ENCODE measurements at places on chromosomes 7 and 10. TPM values are rescaled to one million over a fixed set of nuclear protein-coding genes. Genes with fewer than 3 reads are reported as not detected.

GRCh38 chr7:120838281-120838682, 19.7 kb downstream of the TSPAN12 start:
- no peak for DNase-seq

DNA sequence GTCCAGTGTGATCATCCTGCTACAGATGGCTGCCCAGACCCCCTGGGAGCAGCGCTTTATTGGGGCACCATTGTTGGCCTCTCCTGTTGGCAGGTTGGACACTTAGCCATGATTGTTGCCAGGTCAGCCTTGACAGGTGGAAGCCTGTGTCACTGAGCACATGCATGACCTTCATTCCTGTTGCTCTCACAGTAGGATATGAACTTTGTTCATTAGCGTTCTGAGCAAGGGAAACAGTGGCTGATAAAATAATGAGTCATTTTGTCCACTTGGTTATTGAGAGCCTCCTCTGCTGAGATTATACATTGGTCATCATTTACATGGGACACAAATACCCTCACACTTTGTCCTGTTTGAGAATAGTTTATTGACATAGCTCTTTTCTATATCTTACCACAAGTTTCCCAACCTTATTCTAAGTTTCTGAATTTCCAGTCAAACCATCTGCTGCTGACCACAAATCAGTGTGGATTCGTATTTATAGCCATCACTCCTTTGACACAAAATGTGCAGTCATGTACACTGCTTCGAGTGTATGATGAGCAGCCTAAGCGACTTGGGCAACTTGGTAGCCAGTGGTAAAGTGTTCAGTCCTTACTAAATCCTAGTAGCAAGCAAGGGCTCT, 102.6 kb downstream of the TPST1 start:
- peak; percentile 73 for DNase-seq

The PON2 gene
- total RNA-seq = 272 TPM

GRCh38 chr7:137880432-137880831, 33.7 kb upstream of the DGKI start:
- peak; percentile 92 for DNase-seq

- no peak for DNase-seq
Observed at GRCh38 chr10:12391206-12391605, 41.9 kb downstream of the CAMK1D start.

DNA sequence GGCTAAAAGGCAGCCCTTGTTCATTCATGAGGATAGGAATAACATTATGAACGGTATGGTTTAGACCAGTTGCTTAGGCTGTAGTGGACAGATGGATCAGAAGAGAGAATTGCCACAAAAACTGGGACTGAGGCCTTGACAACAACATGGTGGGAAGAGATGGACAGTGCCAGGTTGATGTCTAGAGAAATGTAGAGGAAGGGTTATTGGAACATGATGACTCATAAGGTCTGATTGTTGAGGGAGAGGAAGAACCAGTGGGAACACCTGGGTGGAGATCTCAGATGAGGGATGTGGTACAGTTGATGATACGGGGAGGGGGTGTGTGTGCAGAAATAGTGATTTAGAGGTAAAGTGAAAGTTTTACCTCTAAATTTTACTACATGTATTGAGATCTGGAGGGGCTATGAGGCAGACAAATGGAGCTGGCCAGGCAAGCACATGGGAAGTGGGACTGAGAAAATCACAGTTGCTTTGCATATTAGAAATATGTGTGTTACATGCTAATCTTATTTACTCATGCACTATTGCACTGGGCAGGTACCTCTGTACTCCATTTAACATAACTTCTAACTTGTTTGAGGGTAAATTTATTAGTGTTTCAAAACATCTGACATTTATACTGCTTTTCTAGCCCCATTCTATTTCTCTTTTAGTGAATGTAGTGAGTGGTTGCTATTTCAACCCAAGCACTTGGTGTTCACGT, 65.6 kb downstream of the PLCE1 start:
- DNase-seq = peak; percentile 54

DNA sequence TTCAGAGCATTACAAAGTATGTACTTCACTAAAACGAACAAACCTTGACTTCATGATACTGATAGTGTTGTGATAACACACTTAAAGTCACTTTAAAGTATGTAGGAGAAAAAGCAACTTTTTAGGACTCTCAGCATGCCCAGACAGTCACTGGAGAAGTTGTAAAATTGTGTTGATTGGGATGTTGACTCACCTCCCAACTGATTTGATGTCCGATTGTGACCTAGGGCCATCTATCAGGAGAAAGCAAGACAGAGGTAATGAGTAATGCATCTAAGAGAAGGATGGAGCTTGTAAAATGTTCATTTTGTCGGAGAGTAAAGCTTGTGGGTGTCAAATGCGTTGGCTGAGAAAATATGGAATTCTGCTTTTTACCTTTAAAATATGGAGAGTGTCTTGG, 135.4 kb upstream of the SEMA3D start:
- DNase-seq = no peak

DNA sequence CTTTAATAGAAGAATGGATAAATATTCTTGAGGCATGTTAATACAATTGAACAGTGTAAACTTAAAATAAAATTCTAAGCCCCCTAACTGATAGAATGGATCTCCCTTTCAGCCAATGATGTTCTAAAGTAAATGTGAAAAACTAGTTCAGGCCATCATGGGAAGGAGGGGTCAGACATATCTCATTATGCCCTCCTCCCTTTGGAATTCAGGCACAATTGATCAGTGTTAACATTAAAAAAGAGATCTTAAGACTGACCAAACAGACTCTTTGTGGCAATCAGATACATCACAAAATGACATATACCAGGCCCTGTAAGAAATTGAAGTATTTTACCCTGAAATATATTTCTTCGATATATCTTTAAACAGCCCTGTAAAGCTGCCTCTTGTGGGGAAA, 683.0 kb upstream of the LRRTM3 start:
- no peak for DNase-seq

The SFXN2 gene
- total RNA-seq = 2.2 TPM

GRCh38 chr7:139032473-139032872, 3.4 kb downstream of the ZC3HAV1L start:
- DNase-seq = no peak

The TNRC18 gene
- total RNA-seq = 37.7 TPM

- no peak for DNase-seq
Observed at GRCh38 chr10:125373546-125373945, 213.2 kb upstream of the CTBP2 start.

GRCh38 chr10:130418731-130419130, 282.5 kb downstream of the GLRX3 start:
- no peak for DNase-seq

DNA sequence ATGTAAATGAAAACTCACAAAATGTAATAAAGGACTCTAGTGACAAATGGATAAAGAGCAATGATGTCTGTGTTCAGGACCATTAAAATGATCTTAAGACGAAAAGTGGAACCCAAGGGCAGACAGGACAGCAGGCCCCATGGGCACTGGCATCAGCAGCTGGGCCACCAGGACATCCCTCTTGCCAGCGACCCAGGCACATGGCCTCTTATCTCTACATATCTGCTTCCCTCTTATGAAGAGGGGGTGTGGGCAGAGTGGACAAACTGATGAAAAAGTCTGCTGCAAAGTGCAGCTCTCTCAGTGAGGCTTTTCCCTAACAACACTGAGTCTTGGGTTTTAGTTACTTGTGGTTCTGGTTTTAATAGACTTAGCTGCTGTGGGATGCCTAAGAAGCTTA, 44.8 kb upstream of the ANKRD1 start:
- DNase-seq = no peak

The HHEX gene
- total RNA-seq = 0.06 TPM

- DNase-seq = peak; percentile 95
Observed at GRCh38 chr7:80634505-80634904, 3.9 kb upstream of the CD36 start.

DNA sequence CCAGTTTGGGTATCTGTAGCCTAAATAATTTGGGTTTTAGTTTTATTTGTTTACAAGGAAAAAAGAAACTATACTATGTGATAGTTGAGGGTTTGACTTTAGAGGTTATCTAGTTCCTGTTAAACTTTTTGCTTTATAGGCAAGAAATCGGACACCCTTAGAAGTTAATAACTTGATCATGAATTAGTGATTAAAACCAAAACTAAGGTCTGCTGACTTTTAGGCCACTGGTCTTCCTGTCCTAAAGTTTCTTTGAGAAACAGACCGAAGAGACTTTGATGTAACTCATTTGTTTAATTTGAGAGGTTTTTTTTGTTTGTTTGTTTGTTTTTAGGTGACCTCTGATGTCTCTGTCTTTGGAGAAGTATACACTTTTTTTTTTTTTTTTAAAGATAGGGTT, 59.7 kb downstream of the PHTF2 start:
- DNase-seq = no peak

GRCh38 chr10:34613491-34613890, 201.6 kb downstream of the PARD3 start:
- DNase-seq = no peak

GRCh38 chr7:48832303-48832845, 92.0 kb upstream of the CDC14C start:
- no peak for DNase-seq

- DNase-seq = no peak
Observed at GRCh38 chr7:100875356-100875751, 451 bp downstream of the SRRT start.

The MEIG1 gene
- total RNA-seq = not detected

- no peak for DNase-seq
Observed at GRCh38 chr7:158470336-158470735, 117.3 kb downstream of the PTPRN2 start.

DNA sequence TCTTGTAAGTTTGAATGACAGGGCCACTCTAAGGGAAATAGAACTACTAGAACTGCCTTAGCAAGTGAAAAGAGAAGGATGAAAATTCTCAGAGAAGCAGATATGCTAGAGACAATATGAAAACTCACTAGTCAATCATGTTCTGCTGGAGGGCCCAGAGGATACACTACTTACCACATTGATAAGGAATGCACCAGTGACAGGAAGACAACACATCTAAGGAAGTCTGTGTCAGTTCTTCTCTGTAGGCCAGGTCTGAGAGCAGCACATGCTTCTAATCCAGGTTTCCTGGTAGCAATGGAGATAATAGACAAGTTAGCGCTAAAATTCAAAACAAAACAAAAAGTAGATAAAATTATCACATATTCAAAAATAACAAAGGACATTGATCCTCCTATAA, 235.2 kb upstream of the AKR1E2 start:
- no peak for DNase-seq

DNA sequence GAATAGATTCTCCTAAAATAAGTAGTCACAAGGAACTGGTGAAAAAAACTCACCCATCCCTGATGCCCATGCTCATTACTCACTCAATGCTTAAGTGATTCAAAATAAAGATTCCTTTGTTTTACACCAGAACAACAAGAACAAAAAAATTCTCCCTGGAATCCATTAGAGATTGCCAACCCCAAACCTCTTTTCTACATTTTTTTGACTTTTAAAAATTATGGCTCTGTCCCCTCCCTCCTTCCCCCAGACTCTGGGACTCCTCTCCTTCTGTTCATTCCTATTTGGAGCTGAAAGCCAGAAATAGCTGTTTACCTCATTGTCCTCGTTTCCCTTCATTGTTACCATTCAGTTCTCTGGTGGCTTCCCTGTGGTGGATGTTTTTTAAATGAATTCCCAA, 63.2 kb upstream of the FHIP2A start:
- DNase-seq = no peak

The PCDH15 gene
- total RNA-seq = 0.11 TPM

The GHRHR gene
- total RNA-seq = not detected

- no peak for DNase-seq
Observed at GRCh38 chr10:117071286-117072050, 66.5 kb upstream of the SHTN1 start.

DNA sequence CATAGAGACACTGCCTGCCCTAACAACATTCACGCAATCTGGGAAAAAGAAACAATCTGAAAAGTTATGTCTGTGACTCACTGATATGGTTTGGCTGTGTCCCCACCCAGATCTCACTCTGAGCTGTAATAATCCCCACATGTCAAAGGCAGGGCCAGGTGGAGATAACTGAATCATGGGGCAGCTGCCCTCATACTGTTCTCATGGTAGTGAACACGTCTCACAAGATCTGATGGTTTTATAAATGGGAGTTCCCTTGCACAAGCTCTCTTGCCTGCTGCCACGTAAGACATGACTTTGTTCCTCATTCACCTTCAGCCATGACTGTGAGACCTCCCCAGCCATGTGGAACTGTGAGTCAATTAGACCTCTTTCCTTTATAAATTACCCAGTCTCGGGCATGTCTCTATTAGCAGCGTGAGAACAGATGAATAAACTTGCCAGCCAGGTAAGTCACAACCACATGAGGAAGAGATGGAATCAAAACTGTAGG, 341.5 kb upstream of the AOAH start:
- peak; percentile 99 for DNase-seq

DNA sequence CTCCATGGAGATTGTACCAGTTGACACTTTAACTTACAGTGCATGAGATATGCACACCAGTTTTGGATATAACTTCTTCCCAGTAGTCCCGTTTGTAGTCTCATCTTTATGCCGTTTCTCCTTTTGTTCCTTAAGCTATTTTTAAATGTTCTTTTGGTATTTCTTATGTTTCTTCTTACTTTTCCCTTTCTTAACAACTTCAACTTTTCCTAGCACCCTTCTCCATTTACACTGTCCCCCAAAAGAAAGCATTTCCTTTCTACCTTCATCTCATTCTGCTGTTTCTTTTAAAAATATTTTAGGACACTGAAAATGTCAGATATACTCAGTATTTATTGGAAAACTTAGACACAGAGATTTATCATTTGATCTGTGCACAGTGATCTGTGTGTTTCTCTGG, 1.5 kb downstream of the PSMC2 start:
- DNase-seq = no peak

Measured in LHCN-M2 (cell line).